A549 treated with GW870086 at 1 μM for 4 hours (cell line): ENCODE measurements at places on chromosomes 6 and 20. TPM values are rescaled to one million over a fixed set of nuclear protein-coding genes. Genes with fewer than 3 reads are reported as not detected.

ERVFRD-1 gene
- total RNA-seq = not detected in 5 replicates

HRH3 gene
- not detected in 5 replicates for total RNA-seq

SLC17A9 gene
- 0.09 to 0.19 TPM in 2 of 5 replicates, not detected in the others for total RNA-seq

KHDRBS2 gene
- total RNA-seq = not detected in 5 replicates

PTCRA gene
- total RNA-seq = not detected in 5 replicates

SIRPB2 gene
- total RNA-seq = 0.09 TPM in 1 of 5 replicates, not detected in the others

LPIN3 gene
- total RNA-seq = 10.3 to 14.6 TPM (median 13.3 TPM) in 5 replicates

DCDC2 gene
- total RNA-seq = 2.3 to 3.3 TPM (median 2.5 TPM) in 5 replicates

ESR1 gene
- total RNA-seq = 0.02 TPM in 1 of 5 replicates, not detected in the others

NKX2-2 gene
- not detected in 5 replicates for total RNA-seq
